GM06990 (cell line): ENCODE measurements at places on chromosomes 12 and 14.
A peak's percentile ranks its signal among the peaks of the same experiment; 100 is the strongest.

GRCh38 chr12:69657376-69658137 is 41.5 kb downstream of the BEST3 start:
- no peak for DNase-seq

GRCh38 chr14:48325486-48325885 is 650.1 kb upstream of the MDGA2 start:
- DNase-seq = no peak

- DNase-seq = no peak
Measured at GRCh38 chr14:72745991-72746980, 147.6 kb downstream of the DPF3 start.

DNA sequence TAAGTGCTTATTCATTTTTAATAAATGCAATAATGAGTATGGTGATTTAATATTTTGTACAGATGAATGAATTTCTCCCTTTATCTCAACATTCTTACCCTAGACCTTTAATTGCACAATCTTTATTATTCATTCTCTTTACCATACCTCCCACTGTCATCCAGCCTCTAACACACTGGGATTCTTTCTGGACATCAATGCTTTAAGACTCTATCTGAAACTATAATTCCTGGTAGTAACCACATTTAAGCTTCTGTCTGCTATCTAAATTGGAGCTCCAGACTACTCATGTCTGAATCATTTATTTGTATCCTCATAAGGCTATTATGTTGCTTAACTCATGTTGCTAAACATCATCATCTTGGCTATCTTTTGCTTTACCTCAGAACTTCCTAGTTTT is 270.2 kb downstream of the ALG10B start:
- DNase-seq = no peak

DNA sequence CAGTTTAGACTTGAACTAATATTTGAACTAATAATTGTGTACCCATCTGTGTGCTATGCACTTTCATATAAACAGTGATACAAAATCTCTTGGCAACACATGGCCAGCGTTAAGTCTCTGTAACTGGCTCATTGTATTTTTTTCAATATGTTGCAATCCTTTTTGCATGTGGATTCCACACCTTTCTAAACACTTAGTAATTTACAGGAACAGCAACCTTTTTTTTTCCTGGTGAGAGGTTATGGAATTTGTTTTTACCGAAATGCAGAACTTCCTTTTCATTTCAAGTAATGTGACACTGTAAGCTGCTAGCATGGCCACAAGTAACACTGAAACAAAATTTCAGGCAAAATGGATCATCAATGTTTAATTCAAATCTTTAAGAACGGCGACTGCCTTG is 45.4 kb upstream of the EPS8 start:
- no peak for DNase-seq

DNA sequence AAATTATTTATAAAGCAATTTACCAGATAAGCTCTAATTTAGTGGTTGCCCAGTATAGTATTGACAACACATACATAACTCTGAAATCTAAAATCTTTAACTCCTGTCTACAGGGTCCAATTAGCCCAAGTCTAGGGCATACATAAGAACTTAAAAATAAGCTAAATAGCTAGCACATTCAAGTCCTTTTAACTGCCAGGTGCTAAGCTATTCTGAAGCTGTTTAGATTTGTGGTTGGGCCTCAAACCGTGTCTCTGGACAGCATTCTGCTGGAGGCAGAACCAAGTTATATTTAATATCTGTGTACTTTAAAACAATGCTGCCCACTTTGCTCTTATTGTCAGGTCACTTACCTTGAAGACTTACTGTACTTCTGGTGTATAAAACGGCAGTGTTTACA is 19.0 kb downstream of the RPS6KA5 start:
- no peak for DNase-seq

DNA sequence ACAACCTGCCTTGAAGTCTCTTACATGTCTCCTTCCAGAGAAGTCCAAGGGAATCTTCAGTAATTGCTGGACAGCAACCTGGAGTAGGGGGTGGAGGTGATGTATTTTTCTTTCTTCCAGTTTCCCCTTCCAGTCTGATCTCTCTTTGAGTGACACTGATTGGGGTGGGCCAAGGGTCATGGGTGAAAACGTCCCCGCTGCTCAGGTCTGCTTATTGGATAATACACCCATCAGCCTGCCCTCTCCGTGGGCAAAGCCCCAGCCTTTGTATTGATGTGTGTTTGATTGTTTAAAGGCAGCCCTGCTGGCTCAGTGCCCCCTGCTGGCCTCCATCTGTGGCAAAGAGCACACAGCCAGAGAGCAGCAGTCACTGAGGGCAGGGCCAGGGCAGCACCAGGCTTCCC is 35.7 kb upstream of the ATP2A2 start:
- peak; percentile 33 for DNase-seq

DNA sequence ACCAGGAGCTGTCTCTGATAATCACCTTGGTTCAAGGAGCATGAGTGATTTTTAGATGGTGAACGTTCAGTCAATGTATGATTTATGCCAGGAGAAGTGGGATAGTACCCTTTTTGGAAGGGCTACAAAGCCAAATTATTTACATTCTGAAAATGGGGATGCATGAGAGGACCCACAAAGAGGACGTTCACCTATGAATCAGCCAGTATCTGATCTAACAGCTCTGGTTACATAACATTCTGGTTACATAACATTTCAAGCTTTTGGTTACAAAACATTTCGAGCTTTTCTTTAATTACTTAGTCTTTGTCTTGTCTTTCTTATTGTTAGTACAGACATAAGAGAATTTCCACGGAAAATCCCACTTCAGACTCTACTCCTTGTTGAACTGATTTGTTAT is 68.8 kb downstream of the SLCO1A2 start:
- DNase-seq = no peak

DNA sequence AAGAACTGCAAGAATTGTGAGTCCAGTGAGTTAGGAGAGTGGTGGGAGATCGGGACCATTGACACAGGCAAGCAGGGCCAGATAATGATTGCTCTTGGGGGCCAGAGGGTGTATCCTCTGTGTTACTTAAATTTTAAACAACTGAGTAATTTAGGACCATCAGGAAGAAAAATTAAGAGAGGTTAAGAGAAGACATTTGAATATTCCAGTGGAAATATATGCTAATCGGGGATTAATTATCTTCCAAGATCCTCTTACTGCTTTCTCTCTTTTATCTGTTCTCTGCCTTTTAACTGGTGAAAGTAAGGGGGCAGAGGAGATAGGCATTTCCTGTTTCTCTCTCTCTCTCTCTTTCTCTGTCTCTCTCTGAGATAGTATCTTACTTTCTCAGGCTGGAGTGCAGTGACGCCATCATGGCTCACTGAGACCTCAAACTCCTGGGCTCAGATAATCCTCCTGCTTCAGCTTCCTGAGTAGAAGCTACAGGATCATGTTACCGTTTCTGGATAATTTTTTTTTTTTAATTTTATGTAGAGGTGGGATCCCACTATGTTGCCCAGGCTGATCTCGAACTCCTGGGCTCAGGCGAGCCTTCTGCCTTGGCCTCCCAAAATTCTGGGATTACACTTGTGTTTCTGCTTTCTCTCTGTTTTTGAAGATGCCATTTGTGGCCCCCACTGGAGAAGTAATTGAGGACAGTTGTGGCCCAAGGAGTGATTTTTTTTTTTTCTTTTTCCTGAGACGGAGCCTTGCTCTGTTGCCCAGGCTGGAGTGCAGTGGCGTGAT is 85.1 kb downstream of the DIP2B start:
- no peak for DNase-seq

DNA sequence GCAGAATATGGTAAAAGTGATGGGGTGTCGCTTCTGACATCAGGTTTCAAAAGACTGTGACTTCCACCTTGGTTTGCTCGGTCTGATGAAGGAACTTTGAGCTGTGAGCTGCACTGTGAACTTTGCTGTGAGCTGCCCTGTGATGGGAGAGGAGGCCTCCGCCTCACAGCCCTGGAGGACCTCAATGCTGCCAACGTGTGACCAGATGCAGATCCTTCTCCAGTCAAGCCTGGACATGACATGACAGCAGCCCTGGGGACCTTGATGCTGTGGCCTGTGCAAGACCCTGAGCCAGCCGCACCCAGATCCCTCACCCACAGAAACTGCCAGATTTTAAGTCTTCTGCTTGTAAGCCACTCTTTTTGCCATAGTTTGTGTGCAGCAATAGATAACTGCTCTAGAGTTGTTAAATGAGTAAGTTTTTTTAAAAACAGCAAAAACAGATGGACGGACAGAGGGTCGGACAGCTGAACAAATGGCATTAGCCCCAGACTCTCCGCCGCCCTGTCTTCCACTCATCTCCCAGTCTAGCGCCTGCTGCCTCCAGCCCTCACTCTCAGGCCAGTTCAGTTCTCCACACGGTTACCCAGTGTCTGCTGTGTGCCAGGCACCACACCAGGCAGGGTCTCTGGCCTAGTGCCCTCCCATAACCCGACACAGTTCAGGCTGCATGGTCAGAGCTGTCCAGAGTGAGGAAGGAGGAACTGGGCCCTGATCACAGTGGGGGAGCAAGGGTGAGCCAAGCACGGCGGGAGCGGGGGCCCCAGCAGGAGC is 13.1 kb upstream of the LRTM2 start:
- no peak for DNase-seq

GRCh38 chr14:78324353-78324752 is 154.2 kb downstream of the NRXN3 start:
- no peak for DNase-seq

GRCh38 chr12:104827587-104827986 is 130.5 kb downstream of the SLC41A2 start:
- no peak for DNase-seq

- no peak for DNase-seq
Measured at GRCh38 chr14:24079491-24080141, 8.3 kb downstream of the CPNE6 start.

GRCh38 chr12:88501972-88502938 is 78.0 kb downstream of the KITLG start:
- DNase-seq = no peak

- DNase-seq = no peak
Measured at GRCh38 chr12:109696485-109697269, 16.9 kb upstream of the FAM222A start.

GRCh38 chr14:102802834-102803523 is 25.7 kb downstream of the TRAF3 start:
- DNase-seq = no peak

- DNase-seq = no peak
Measured at GRCh38 chr14:61475316-61475715, 153.9 kb downstream of the PRKCH start.

DNA sequence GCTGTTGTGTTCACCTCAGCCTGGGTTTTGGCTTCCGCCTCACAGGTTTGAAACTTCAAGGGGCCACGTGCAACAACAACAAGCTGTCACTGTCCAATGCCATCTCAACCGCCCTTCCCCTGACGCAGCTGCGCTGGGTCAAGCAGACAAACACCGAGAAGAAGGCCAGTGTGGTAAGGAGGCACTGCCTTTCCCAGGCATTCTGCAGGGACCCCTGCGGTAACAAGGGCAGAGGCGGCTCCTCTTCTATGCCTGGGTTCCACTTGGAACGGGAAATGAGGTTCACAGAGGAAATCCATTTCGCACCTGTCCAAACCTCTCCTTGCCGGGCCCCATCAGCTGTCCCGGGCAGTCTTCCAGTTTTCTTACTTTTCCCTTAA is 36.8 kb downstream of the HSP90AA1 start:
- no peak for DNase-seq
